Fibroblast of skin of scalp (primary cell): ENCODE measurements at places on chromosomes 7 and 10.
A peak's percentile ranks its signal among the peaks of the same experiment; 100 is the strongest.

- no peak for DNase-seq
These were observed 972 bp upstream of the CXCL12 start for GRCh38 chr10:44385696-44386441.

DNA sequence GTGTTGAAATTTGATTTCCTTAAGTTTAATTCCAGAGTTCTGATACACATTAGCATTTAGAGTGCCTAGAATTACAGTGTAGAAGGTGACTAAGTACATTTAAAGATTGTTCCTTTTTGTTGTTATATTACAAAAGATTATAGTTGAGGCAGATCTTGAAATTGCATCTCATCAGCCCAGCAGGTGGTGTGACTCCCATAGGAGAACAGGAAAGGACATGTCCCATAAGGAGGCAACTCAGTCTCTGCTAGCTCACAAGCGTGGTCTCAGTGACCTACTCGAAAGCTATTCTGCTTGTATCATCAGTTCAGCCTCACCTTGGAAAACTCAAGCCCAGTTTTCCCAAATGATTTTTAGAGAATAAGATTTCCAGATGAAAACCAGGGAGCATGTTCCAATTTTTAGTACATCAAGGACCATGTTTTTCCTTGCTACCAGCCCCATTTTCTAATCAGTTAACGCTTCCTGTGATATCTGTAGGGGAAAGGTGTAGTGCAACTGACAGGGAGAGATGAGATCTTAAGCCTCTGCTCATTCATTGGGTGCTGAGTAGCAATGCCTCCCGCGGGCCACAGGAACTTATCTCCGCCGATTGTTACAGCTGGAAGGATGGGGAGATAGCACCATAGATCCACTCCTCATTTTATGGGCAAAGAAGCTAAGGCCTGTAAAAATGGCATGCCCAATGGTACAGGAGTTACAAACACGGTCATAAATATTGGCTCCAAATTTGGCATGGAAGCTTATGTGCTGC, 1.1 kb upstream of the GNAI1 start:
- DNase-seq: peak; percentile 11

DNA sequence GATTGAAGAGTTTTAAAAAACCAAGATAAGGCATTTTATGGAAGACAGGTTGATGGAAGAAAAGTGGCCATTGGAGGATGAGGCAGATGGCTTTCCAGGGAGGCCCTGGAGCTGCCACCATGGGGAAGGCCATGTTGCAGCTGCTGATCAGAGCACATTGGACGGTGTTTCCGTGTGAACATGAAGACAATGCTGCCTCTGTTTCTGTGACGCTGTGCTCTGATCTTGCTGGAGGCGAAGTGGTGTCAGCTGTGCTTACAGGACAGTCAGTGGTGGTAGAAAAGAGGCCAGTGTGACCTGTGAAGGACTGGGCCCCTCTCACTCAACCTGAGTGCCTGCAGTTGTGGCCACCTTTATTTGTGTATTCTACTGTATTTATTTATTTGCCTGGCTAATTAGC, 132.9 kb downstream of the FAM204A start:
- no peak for DNase-seq

- peak; percentile 70 for DNase-seq
These were observed 53.6 kb downstream of the AGMO start for GRCh38 chr7:15508258-15508657.

- DNase-seq: peak; percentile 92
These were observed 3.6 kb downstream of the DUSP5 start for GRCh38 chr10:110501142-110501937.

DNA sequence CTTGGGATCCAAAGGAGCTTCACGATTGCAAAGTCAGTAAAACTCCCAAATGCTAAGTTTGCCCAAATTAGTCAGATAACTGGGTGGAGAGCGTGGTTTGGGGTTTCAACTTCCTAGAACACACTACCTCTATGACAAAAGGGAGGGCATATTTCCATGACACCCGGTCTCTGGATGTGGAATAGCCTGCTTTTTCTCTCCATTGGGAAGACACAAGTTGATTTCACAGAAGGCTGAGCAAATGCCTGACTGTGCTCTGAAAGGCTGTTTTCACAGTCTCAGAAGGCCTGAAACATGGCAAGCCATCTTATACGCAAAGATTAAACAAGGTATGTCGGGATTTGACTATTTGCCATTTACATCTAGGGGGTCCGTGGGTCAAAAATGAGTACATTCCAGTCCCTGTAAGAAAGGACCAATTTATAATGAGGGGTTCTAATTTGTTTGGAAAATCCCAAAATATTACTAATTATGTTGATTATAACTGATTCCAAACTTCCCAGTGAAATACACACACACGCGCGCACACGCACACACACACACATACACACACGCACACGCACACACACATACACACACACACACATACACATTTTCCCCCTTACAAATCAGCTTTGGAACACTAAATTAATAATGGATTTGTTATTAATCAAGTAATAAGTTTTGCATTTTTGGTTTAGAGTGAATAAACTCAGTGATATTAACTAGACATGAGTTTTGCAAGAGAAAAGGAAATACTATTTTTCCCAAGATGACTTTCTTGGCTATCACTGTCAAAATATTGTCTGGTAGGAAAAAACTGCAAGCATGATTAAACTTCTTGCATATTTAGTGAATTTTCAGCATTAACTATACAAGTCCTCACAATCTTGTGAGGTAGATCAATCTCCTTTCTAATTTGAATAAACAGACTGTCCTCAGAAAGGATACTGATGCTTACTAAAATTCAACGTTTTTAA, 105.0 kb downstream of the PRTFDC1 start:
- DNase-seq: no peak

DNA sequence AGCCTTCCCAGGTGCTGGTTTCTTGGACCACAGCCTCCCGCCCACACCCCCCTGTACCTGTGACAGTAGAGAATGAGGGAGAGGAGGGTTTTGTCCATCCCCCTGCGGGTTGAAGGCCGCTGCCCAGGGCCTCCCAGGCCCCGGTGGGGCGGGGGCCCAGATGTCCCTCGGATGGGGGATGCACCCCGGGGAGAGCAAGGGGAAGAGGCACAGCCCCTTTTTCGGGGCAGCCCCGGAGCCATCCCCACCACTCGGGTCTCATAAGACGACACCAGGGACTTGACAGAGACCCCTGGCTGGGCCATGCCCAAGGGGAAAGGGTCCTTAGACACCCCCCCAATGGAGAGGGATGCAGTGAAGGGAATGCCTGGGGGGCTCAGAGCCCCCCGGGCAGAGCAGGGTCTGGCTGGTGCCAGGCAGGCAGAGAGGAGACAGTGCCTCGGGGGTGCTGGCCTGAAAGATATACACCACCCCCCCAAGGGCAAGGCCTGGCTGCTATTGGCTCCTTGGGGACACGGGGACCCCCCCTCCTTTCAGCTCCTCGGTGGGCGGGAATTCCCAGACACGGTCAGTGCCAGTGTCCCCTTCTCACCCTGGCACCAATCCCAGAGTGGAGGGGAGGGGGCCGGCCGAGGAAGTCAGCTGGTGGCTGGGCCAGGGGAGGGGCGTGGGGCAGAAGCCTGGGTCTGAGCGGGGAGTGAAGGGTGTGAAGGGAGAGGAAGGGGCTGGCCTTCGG, 3.7 kb upstream of the SPACDR start:
- DNase-seq: no peak

GRCh38 chr7:48255046-48255445, 83.8 kb downstream of the ABCA13 start:
- peak; percentile 49 for DNase-seq

GRCh38 chr10:80528185-80528700, 9.5 kb upstream of the SH2D4B start:
- no peak for DNase-seq

GRCh38 chr7:95478272-95479037, 7.3 kb upstream of the ASB4 start:
- DNase-seq: peak; percentile 59
